Calu3 (cell line): ENCODE measurements at places on chromosomes 4 and X.

DNA sequence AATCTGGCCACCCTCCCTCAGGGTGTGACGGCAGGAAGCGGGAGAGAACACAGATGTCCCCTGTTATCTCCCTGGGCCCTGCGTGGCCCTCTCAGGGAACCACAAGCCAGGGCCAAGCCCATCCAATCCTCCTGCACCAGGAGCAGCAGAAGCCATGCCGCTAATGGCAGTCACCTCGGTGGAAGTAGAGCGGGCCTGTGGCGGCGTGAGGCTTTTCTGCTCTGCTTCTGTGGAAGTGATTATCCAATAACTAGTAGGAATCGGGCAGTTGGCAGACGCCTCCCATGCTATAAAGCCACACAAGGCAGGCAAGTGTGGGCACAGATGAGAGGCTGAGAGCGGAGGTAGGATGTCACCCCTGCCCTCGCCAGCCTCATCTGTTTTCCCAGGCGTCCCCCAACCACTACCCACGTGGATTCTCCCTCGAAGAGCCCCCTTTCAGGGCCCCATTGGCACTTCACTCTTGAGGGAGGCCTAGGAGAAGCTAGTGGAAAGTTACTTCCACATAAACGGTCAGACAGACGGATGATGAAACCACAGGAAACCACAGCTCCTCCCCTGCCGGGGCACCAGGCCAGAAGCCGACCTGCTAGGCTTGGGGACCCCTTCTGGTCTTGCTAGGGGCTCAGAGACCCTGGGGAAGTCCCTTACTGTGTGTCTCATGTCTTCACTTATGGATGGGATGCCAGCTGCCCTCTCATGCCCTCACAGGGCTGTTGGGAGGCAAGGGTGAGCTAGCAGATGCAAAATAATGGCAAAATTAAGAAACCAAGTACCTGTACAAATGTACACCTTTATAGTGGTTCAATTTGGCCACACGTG lies 18.8 kb upstream of the TMSB4X start:
- peak; percentile 76 for DNase-seq

- no peak for DNase-seq
These were observed 64.7 kb downstream of the TMEM156 start for GRCh38 chr4:38967260-38968095.

- DNase-seq, result no peak
These were observed 6.1 kb downstream of the ENOX2 start for GRCh38 chrX:130896802-130897501.

DNA sequence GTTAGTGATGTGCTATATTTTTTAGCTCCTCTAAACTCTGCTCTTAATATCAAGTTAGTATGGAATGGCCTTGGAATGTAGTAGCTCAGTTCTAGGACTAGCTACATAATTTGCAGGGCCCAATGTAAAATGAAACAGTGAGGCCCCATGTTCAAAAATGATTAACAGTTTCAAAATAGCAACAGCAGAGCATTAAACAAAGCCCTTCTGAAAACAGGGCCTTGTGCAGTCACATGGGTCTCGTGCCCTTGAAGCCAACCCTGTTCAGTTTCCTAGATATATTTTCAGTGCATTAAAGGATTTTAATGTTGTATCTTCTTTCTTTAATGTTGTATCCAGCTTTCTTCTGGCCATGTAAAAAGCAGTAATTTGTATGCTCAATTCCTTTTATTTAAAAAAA lies 82.1 kb downstream of the TASL start:
- no peak for DNase-seq

DNA sequence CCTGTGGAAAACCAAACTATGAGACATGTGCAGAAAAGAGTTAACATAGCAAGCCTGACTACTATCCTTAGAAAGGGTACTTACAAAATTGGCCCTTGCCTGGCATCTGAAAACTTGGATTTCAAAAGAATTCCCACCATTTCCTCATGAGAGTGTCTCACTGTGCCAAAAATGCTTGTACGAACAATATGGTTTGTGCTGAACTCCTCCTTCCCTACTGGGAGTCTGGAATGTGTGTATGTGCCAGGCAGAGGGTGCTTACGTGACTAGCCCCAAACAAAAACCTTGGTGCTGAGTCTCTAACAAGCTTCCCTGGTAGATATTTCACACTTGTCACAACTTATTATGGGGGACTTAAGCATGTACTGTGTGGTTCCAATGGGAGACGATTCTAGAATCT lies 81.7 kb upstream of the GIMD1 start:
- DNase-seq, result no peak

- no peak for DNase-seq
These were observed 17.7 kb upstream of the P2RY8 start for GRCh38 chrX:1554469-1555210.

GRCh38 chr4:16717266-16717970 lies 181.0 kb downstream of the LDB2 start:
- no peak for DNase-seq
